ENCODE measurements at places on chromosomes 11 and 22. TPM values are rescaled to one million over a fixed set of nuclear protein-coding genes. Genes with fewer than 3 reads are reported as not detected.

TSGA10IP gene
- polyA plus RNA-seq, result not detected

GAL gene
- not detected for polyA plus RNA-seq

TNNT3 gene
- 1.6 TPM for polyA plus RNA-seq

HTATIP2 gene
- 96.2 TPM for polyA plus RNA-seq

CLDN5 gene
- polyA plus RNA-seq, result 12.2 TPM

DKK3 gene
- polyA plus RNA-seq, result 5.9 TPM

OR5P2 gene
- not detected for polyA plus RNA-seq

DEPDC7 gene
- 83.9 TPM for polyA plus RNA-seq

IGSF22 gene
- polyA plus RNA-seq, result 0.89 TPM

CECR2 gene
- under 0.01 TPM for polyA plus RNA-seq

LIF gene
- 7.7 TPM for polyA plus RNA-seq

GRCh38 chr11:93974759-93975158 lies 46.4 kb upstream of the HEPHL1 start:
- DNase-seq, result no peak

DNA sequence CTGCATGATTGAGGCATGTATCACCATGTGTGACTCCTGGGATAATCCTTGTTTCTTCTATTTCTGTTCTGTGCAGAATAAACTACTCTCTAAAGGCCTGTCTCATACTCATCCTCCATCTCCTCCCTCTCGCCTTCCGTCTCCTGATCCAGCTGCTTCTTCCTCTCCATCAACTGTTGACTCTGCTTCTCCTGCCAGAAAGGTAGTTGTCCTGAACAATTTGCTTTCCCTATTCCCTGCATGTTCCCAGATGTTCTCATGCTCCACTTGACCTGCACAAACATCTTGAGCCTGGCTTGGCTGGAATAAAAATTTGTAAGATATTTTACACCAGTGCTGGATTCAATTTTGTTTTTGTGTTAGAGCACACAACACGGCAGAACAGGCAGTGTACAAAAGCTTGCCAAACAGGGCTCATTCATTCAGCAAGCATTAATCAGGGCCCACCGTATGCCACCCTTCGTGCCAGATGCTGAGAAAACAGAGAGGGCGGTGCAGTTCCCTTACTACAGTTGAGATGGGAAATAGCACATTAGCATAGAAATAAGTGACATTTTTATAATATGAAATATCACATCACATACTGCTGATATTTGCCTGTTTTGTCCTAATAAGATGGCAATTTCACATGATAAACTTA lies 133.3 kb upstream of the PARVA start:
- DNase-seq, result no peak

DNA sequence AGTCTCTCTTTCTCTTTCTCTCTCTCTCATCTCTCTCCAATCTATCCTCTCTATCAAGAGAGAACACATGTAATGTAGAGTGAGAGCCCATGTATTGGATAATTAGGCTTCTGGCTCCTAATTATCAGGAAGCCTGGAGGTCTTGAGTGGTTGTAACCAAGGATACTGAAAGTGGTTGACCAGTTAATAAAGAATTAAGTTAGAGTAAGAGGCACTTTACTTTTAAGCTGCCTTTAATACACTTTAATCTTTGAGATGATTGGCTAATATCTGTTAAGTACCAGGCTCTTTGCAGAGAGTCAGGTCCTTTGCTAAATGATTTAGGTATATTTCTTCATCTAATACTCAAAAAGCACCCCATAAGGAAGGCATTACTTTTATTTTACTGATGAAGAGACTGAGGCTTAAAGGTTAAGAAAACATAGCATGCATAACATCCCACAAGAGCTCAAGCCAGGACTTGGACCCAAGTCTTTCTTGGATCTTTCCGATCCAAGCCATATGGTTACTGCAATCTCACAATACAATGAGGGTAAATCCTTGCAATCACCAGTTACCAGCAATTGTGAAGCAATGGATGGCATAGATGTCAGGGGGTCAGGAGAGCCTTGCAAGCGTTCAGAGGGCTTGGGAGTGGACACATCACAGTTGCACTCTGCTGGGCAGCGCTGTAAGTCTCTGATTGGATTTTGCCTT lies 22.1 kb downstream of the CD44 start:
- no peak for DNase-seq

DNA sequence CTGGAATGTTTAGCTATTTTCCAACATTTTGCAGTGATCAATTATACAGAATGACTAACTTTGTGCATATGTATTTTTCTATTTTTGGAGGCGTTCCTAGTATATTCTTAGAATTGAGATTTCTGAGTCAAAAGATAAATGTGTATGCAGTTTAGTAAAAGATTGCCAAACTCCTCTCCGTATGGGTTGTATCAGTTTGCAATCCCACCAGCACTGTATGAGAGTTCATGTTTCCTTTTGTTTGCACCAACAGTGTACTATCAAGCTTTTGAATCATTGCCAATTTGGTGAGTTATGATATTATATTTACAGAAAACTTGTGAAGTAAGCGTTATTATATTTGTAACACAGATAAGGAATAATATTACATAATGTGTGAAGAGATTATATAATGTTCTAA lies 658.7 kb downstream of the JRKL start:
- DNase-seq, result no peak

GRCh38 chr11:6357222-6357621 lies 33.1 kb upstream of the SMPD1 start:
- DNase-seq, result no peak

DNA sequence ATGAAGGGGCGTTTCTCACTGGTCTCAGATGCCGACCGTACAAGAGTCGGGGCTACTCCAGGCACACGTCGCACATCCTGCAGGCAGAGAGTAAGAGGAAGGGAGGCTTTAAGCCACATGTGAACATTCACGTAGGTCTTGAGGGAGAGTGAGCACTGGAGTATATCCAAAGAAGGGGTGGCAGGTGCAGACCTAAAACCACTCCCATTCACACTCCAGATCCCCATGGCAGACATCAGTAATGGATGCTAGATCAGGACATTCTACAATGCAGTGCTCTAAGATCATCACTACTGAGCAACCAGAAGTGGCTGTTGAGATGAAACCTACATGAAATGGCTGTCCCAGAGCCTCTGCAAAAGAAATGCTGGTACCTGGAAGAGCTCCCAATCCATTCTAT lies 39.0 kb downstream of the WT1 start:
- no peak for DNase-seq

GRCh38 chr22:19937616-19938473 lies 3.7 kb upstream of the COMT start:
- DNase-seq, result peak; percentile 59

- no peak for DNase-seq
Measured at GRCh38 chr11:103648670-103649400, 387.6 kb upstream of the DDI1 start.

DNA sequence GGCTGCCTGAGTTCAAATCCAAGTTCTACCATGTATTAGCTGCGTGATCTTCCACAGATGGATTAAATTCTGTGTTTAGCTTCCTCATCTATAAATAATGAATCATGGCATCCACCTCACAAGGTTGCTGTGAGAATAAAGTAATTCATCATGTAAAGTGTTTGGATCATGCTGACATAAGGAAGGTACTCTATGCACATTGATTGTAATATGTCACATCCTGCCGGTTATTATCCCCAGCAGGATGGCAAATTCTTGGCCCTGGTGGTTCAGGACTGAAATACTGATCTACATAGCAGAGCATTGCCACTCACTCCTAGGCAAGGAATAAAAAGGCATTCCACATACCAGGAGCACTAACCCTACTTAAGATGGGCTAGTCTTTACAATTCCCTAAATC lies 40.8 kb downstream of the LGR4 start:
- DNase-seq, result no peak

GRCh38 chr11:125402435-125402834 lies 93.6 kb downstream of the FEZ1 start:
- DNase-seq, result no peak

GRCh38 chr11:93504110-93505095 lies 38.8 kb downstream of the SMCO4 start:
- DNase-seq, result no peak

- no peak for DNase-seq
Measured at GRCh38 chr11:126339863-126340434, 15.5 kb upstream of the ST3GAL4 start.

- no peak for DNase-seq
Measured at GRCh38 chr22:37443977-37444376, 16.7 kb upstream of the ELFN2 start.

- no peak for DNase-seq
Measured at GRCh38 chr22:30186041-30186440, 60.5 kb downstream of the LIF start.

DNA sequence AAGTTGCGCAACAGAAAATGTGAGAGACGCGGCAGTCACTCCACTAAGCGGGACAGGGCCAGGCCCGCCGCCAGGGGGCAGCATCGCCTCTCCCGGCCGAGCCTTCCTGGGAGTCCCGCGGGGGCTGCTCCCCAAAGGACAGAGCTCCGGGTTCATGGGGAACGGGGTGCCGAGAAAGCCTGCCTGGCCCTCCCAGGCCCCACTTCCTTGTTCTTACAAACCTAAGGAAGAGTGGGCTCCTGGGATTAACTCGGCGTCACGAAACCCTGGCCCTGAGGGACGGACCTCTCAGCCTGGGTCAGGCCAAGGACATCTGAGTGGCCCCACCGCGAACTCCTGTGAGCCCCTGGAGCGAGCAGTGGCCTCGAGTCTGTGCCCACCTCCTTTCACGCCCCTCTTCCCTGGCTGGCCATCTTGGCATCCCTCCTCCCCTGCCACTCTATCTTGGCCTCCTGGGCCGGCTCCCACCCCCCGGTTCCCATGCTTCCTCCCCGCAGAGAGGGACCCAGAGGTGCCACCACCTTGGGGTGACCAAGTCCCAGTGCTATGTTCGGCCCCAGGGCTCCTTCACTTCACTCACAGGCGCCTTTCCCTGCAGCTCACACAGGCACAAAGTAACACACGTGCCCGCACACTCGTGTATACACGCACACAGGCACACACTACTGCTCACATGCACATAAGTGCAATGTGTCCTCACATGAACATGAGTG lies 99.9 kb upstream of the FGF3 start:
- peak; percentile 79 for DNase-seq

- no peak for DNase-seq
Measured at GRCh38 chr11:123517559-123518364, 87.7 kb downstream of the GRAMD1B start.

DNA sequence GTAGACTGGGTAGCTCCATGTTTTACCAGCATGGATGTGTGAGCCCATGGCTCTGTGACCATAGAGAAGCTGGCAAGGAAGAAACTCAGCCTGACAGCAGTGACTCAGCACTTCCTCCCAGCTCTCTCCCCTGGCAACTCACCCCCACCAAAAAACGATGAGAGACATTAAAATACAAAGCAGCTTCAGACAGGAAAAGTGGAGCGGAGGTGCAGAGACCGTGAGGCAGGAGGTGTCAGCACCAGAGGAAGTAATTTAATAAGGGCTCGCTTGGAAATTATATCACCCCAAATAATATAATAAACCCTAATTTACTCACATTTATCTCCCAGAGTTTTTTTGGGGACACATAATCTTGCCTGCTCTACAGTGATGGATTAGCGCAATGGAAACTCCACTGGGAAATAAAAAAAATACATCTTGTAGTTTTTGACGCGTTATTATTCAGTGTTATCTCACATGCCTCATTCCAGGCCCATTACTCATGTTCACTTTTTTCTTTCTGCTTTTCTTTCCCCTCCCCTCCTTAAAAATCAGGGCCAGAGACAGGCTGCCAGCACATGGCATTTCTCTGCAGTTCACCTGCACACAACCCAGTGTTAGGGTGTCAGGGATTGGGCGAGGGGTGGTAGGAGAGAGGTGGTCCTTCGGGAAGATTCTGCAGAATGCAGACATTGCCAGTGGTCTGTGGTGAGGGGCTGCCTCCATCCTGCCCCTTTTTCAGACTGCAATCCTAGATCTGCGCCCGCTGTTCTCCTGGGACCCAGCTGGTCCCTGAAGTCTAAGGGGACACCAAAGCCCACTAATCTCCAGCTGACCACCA lies 170.8 kb downstream of the BUD13 start:
- DNase-seq, result no peak

DNA sequence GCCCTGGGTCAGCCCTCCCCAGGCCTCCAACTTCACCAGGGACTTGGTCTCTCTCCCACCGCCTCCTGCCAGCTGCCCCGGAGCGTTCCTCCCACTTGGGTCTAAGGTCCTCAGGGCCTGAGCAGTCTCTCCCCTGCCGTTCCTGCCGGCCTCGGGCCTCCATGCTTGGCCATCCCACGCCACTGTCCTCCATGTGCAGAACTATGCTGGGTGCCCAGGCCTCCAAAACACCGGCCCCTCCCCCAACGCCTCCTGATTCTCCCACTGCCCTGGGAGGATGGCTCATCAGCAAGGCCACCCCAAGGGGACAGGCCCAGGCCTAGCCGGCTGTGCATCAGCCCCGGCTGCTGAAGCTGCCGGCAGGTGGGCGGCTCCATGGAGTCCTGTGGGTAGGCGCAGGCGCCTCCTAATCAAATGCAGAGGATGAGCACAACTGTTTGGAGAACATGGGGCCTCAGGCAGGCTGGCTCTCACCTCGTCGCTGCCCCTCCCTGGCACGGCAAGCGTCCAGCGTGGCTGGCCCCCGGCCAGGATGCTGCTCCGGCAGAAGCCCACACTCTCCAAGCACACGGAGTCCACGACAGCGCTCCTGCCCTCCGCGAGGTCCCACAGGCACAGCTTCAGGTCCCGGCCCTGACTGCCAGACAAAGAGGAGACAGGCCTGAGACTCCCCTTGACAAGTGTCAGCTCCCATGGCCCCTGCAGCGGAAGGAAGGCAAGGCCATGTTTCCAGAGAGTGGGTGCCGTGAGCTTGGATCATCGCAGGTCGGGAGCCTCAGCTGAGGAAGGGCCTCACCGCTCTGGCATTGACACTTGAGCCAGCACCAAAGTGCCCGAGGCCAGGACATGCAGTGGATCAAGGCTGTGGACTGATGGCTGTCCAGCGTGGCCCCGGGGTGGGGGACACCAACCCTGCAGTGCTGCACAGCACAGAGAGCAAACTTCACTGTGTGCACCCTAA lies 42.6 kb downstream of the GNB1L start:
- no peak for DNase-seq

GRCh38 chr22:35894937-35895708 lies 133.5 kb downstream of the RBFOX2 start:
- DNase-seq, result peak; percentile 76

- no peak for DNase-seq
Measured at GRCh38 chr22:49303061-49303735, 524.5 kb downstream of the BRD1 start.

DNA sequence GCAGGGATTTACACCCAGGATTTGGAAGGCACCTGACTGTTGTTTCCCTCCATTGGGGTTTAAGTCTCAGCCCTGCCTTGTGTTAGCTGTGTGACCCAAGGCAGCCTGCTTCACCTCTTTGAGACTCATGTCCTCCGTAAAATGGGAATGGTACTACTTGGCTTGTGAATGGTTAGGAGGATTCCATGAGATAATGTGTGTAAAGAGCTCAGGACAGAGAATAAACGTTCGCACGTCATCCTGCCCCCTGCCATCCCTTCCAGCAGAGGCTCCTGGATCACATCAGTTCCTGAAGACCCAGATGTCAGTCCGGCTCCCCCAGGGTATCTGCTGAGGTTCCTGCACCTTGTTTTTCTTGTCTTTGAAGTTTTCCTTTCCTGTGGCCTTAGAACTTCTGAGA lies 16.8 kb upstream of the ACCSL start:
- DNase-seq, result no peak

GRCh38 chr11:30560206-30561106 lies 25.7 kb downstream of the MPPED2 start:
- DNase-seq, result no peak
